Hematopoietic multipotent progenitor cell treated with erythropoietin and hydrocortisone succinate and interleukin-3 and kit ligand, for 17 days (in vitro differentiated cells): ENCODE measurements at places on chromosomes 16 and 17.

DNA sequence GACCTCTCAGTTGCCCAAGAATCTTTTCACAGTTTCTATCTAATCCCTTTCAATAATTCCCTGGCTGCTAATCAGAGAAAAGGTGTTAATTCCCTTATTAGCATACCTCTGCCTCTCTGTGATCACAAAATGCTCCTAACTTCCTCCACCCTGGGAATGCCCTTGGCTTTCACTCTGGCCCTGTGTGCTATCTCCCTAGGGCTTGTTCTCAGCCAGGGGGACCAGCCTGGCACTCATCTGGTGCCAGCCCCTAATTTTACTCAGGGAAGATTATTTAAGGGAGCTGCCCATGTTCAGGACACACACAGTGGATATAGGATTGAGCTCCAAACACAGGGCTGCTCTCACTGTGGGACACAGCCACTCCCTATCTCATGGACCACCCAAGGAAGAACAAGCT lies 225.2 kb downstream of the GRIN2A start:
- no peak for DNase-seq

GRCh38 chr16:89155184-89155679 lies 16.3 kb upstream of the CDH15 start:
- no peak for DNase-seq

DNA sequence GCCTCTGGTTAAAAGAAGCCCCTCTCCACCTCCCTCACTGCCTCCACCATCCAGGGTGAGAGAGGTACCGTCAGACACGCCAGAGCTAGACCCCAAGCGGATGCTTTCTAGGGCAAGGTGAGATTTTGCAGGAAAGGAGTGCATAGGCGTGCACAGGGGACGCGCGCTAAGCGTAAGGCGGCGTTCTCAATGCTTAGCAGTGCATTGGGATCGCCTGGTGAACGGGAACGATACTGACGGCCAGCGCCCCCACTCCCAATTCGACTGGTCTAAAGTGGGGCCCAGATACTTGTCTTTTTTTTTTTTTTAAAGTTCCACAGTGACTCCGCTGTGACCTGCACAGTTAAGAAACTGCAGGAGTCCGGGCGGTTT lies 57.9 kb upstream of the CREBBP start:
- DNase-seq: no peak

DNA sequence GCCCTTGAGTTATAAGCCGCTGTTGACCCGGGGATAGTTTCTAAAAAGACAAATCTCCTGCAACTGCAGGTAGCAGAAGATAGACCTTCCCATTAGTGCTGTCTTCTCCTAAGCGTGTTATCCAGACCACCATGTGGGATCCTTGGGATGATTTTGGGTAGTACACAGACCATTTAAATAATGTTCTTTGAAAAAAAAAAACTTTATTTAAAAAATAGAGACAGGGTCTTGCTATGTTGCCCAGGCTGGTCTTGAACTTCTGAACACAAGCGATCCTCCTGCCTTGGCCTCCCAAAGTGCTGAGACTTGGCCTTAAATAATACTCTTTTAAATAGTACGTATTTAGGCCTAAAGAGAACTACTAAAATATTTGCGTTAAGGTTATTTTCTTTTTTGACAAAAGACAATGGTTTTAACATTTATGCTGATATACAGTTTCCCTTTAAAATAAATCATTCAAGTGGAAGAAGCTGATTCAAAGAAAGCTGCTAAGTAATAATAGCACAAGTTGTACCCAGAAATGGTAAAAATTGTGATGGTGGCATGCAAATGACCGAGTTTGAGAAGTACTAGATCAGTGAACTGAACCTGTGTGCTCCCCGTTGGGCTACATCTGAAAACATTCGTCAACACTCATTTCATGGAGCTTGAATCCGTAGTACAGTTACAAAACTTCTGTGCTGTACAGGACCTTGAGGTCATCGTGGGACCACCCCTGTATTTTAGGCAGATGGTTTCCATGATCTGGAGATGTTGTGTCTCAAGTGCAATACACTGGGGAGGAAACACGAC lies 24.0 kb downstream of the SMARCE1 start:
- no peak for DNase-seq

DNA sequence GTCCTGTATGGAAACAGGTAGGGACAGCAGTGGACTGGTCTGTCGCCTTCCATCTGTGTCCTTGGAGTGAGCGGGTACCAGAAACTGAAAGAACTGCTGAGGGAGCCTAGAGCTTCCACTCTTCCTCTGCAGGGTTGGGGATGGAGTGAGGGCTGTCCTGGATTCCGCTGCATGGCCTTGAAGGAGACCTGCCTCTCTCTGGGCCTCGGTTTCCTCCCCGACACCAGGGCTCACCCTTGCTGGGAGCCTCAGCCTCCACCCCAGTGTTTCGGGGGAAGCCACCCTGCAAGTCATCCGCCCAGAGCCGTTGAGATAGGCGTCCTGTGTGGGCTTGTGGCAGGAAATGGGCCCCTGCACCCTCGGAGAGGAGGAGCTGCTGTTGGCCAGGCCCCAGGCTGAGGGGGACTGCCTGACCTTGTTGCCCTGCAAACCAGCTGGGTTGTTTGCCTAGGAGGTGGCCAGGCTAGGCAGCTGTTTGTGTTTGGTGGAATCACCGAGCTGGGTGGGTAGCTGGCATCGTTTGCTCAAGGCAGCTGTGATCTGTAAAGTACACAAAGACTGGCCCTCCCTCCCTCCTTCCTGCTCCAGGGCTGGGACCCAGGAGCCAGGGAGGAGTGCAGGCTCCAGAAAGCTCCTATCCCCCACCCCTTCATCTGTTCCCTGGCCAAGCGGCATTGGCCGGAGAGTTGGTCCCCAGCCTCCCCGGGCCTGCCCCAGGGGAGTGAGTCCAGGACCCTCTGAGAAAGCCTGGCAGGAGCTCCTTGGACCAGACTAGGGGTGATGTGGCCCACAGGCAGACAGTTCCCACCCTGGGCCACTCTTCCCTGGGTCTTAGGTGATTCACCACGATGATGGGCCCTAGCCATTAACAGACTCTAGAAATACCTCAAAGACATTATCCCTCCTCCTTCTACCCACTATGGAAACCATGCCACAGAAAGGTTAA lies 1.3 kb downstream of the RAB37 start:
- no peak for DNase-seq

- DNase-seq: no peak
Observed at GRCh38 chr16:12503191-12503590, 300.5 kb downstream of the CPPED1 start.

- DNase-seq: no peak
Observed at GRCh38 chr16:4874666-4875065, 27.4 kb downstream of the UBN1 start.

- no peak for DNase-seq
Observed at GRCh38 chr16:85585711-85586110, 27.4 kb upstream of the GSE1 start.

- no peak for DNase-seq
Observed at GRCh38 chr16:48317614-48318315, 67.4 kb downstream of the SIAH1 start.

- no peak for DNase-seq
Observed at GRCh38 chr16:68526143-68526781, 12.8 kb upstream of the ZFP90 start.

- no peak for DNase-seq
Observed at GRCh38 chr17:57277923-57278604, 21.7 kb downstream of the MSI2 start.

DNA sequence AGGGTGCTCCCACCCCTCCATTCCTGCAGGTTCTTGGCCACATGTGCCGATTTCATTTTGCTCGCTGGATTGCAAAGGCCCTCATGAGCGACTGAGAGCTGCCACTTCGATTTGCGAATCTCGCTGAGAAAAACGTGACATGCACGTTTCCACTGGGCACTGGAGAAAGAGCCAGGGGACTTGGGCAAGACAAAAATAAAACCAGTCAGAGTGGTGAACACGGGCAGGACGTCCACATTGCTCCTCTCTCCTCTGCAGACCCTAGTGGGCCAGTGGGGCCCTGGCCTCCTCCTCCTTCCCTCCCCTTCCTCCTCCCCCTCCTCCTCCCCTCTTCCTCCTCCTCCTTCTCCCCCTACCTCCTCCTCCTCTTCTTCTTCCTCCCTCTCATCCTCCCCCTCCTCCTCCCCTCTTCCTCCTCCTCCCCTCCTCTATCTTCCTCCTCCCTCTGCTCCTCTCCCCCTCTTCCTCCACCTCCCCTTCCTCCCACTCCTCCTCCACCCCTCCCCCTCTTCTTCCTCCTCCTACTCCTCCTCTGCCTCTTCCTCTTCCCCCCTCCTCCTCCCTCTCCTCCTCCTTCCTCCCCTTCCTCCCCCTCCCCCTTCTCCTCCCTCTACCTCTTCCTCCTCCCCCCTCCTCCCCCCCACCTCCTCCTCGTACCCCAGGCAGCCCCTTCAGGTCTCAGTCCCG lies 28.1 kb upstream of the ENPP7 start:
- DNase-seq: no peak

DNA sequence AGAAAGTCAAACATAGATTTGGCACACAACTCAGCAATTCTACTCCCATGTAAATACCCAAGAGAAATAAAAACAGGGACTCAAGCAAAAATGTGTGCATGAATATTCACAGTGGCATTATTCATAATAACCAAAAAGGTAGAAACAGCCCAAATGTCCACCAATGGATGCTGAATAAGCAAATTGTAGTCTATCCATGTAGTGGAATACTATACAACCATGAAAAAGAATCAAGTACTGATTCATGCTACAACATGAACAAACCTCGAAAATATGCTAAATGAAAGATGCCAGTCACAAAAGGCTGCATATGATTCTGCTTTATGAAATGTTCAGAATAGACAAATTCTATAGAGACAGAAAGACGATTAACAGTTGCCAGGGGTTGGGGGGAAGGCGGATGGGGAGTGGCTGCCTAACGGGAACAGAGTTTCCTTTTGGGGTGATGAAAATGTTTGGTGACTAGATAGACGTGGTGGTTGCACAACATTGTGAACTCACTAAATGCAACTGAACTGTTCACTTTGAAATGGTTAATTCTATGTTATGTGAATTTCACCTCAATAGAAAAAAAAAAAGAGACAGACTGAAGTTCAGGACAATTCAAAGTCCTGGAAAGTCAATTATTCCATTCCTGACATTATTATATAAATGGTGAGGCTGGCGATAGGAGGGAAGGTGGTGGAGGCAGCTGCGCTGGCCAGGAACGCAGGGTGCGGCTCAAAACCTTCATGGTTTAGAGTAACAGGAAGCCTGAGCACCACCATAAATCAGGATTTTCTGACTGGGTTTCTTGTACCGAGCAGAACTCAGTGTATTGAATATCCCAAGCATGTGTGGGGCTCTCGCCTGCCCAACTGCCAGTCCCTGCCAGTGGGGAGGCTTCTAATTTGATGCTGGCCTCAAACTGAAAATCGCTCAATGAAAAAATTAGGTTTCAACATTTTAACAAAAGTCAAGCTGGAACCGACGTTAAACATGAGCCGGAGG lies 300.9 kb downstream of the C16orf95 start:
- DNase-seq: no peak

- DNase-seq: no peak
Observed at GRCh38 chr17:35161281-35161761, 13.7 kb downstream of the UNC45B start.

GRCh38 chr17:58565389-58566311 lies 51.2 kb upstream of the MTMR4 start:
- DNase-seq: no peak

DNA sequence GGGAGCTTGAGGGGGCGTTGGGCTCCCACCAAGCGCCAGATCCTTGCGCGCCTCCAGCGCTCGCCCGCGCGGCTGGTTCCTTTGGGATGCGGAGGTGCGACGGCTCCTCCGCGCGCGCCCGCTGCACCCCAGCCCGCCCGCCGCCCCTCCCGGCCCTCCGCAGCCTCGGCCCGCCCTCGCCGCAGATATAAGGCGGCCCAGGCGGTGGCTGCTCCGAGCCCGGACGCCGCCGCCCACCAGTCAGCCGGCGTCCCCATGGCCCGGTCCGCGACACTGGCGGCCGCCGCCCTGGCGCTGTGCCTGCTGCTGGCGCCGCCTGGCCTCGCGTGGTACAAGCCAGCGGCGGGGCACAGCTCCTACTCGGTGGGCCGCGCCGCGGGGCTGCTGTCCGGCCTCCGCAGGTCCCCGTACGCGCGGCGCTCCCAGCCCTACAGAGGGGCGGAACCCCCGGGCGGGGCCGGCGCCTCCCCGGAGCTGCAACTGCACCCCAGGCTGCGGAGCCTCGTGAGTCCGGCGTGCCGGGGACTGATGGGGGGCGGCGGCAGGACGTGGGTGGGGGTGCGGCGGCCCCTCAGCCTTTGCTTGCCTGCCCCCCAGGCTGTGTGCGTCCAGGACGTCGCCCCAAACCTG lies at the start of gene NPB:
TSS of gene NPB (plus strand) at position 216 of the 630 bp plus-strand sequence. CDS start at position 256, 40 bp downstream.
- peak; percentile 43 for DNase-seq

DNA sequence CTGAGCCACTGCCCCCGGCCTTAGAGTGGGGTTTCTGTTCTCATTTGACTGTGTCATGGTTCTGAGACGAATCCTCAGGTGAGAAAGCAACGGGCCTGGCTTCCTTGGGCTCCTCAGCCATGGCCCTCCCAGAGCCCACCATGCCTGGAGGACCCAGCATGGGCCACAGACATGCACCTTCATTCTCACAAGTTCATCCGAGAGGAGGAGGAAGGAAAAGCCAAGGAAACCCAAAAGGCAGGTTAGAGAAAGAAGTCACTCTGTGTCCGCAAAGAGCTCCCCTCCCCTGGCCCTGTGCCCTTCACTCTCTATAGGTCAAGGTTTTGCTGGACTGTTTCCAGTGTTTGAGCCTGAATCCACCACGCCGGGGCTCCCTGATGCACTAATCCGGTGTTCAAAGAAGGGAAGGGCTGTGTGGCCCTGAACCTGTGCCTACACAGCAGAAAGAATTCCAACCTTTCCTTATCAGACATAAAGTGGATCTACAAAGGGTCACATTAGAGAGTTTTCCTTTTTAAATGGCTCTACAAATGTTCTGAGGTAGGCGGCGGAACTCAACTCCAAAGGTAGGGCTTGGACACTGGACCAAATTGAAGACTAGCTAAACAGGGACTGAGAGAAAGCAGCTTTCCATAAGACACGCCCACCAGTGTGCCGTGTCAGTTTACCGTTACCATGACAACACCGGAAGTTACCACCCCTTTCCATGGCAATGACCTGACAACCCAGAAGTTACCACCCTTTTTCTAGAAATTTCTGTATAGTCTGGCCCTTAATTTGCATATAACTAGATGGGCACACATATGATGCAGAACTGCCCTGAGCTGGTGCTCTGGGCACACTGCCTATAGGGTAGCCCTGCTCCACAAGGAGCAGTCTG lies 15.9 kb upstream of the PECAM1 start:
- no peak for DNase-seq

- DNase-seq: no peak
Observed at GRCh38 chr17:47013341-47013740, 34.3 kb upstream of the RPRML start.

DNA sequence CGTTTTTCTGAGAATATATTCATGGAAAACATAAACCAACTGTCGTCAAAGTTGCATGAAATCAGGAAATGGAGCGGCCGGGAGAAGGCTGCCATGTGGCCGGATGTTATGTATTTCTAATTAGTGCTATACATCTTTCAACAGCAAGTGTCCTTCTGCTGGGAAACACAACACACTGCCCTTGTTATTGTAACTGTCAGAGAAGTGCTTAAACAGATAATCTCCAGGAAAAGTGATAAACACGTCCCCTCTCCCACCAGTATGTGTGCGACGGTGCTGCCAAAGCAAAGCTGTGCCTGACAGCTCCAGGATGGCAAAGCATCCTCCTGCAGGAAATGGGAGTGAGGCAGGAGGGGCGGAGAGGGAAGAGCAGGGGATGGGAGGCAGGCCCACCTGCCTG lies 111.8 kb downstream of the SMG6 start:
- no peak for DNase-seq

GRCh38 chr16:11327277-11328171 lies 17.7 kb upstream of the RMI2 start:
- DNase-seq: no peak
